ENCODE measurements at places on chromosomes 13 and 19.

DNA sequence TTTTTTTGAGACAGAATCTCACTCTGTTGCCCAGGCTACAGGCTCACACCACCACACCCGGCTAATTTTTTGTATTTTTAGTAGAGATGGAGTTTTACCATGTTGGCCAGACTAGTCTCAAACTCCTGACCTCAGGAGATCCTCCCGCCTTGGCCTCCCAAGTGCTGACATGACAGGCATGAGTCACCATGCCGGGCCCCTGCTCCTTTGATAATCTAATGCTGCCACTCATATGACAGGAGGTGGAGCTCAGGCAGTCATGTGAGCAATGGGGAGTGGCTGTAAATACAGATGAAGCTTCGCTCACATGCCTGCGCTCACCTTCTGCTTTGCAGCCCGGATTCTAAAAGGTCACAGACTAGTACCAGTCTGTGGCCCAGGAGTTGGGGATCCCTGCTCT is 25.1 kb downstream of the ARHGEF18 start:
- DNase-seq: no peak

DNA sequence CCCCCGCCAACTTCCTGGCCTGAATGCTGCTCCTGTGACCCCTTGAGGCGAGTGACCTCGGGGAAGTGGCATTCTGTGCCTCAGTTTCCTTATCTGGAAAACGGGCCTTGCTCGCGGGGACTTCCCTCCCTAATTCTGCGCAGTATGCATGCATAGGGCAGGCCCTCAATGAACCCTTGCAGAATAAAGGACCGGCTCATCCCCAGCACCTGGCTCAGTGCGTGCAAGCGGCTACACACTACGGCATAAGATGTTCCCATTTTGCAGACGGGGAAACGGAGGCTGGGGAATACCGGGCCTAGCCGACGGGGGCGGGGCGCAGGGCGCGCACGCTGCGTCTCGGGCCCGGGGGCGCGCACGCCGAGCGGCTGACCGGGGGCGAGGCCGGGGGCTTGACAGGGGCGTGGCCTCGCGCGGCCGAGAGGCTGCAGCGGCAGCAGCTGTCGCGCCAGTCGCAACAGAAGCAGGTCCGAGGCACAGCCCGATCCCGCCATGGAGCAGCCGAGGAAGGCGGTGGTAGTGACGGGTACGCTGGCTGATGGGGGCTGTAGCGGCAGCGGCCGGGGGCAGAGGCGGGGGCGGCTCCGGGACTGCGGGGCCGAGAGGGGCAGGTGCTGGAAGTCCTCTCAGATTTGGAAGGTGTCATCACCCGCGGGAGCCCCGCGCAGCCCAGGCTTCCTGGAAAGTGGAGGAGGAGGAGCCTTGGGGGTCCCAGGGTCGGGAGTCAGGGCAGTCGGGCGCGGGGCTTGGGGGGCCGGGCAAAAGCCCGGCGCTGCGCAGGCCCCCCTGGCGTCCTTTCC is at the start of gene PGPEP1:
Gene PGPEP1 (plus strand): TSS at position 409 of the 800 bp plus-strand sequence. CDS start 84 bp downstream, at position 493.
- DNase-seq: peak; percentile 66

DNA sequence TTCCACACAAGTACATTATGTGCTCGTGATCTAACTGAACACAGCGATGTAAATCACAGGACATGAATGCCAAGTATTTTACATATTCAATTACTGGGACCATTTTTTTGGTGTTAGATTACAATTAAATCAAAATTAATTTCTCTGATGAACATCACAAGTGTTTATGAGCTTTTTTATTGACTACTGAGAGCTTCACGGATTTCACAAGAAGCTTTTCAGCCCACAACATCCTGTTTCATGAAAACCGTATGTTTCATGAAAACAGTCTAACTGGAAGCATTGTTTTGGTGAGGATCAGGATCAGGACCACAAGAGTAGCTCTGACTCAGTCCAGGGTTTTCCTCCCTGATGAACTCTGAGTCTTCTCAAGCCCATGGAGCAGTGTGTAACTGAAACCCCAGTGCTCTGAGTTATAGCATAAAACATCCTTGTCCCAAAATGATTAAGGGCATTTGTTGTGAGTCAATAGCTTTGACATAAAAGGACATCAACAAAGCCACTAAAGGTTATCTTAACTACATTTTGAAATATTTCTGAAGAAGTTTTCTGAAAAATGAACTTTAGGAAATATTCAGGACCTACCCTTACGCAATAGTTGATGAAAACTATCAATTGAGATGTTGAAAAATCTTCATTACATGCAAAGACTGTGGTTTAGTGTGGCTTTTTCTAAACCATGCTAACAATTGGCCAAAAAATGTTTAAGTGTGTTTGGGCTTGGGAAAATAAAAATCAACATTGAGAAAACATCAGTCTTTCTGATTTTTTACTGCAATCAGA is 49.3 kb downstream of the UFM1 start:
- no peak for DNase-seq

GRCh38 chr19:44668985-44669764 is 2.1 kb upstream of the CEACAM19 start:
- DNase-seq: no peak

DNA sequence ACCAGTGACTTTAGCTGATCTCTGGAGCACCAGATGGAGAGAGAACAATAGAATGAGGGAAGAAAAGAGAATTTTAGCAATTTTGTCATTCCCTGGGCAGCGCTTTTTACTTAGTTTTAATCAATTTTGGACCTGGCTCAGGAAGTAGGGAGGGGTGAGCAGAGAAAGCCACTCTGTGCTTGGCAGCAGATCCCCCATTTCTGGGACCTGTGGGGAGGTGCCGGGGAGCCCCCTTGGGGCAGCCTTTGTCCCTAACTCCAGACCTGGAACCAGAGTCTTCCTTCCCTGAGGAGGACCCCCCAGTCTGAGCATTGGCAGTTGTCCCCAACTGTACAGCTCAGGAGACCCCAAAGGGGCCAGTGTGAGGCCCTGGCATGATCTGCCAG is 10.5 kb downstream of the LYL1 start:
- DNase-seq: no peak

DNA sequence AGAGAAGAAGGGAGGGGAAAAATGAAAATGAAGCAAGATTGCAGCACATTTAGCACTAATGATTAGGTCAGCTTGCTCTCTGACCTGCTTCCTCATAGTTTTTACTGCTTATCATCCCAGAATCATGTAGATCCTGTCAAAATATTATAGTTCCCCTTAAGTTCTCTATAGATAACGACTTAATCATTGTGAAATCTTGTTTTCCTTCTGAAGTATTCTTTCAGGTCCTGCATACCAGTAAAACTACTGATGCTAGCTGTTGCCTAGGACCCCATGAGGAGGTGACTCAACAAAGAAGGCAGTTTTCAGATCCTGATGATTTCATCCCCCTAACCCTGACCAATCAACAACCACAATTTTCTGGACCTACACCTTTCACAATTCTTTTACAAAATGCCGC is 1131.7 kb downstream of the SLITRK5 start:
- no peak for DNase-seq

GRCh38 chr13:74774264-74774663 is 640.1 kb upstream of the KLF12 start:
- no peak for DNase-seq

GRCh38 chr19:42216653-42217519 is 591 bp downstream of the DEDD2 start:
- DNase-seq: no peak

DNA sequence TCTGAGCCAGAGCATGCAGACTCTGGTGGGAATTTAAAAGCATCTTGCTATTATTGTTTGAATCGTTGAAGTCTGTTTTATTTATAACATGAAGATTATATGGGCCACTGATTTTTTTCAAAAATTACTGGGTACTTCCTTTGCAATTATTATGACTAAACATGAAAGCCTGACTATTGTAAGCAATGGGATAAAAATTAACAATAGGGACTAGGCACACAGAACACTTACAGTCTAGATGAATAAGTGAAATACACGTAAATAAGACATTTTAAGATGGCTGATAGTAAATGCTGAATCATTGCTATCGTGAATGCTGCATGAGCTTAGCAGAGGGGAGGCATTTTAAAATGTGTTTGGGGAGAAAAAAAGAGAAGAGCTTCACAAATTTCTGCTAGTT is 81.0 kb upstream of the MAB21L1 start:
- no peak for DNase-seq

DNA sequence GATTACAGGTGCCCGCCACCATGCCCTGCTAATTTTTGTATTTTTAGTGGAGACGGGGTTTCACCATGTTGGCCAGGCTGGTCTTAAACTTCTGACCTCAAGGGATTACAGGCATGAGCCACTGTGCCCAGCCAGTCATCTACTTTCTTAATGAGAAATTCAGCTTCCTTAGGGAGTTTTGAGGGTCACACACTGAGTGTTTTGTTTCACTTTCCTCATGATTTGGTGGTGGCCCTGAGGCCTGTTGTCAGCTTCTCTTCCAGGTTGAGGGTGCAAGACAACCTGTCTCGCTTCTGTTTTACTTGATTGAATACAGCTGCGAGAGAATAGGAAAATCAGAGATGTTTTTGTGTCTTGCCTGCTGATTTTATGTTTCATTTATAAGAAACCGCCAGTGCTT is 9.9 kb downstream of the FRY start:
- DNase-seq: no peak

GRCh38 chr19:54792814-54793213 is 10.6 kb upstream of the KIR2DL4 start:
- DNase-seq: no peak

GRCh38 chr13:32135056-32135390 is 103.4 kb downstream of the FRY start:
- no peak for DNase-seq

GRCh38 chr13:52926971-52927370 is 78.5 kb upstream of the PCDH8 start:
- DNase-seq: no peak

- no peak for DNase-seq
Observed at GRCh38 chr19:45130888-45131615, 29.7 kb downstream of the NKPD1 start.

GRCh38 chr13:113848431-113849260 is 15.2 kb downstream of the GAS6 start:
- DNase-seq: no peak

DNA sequence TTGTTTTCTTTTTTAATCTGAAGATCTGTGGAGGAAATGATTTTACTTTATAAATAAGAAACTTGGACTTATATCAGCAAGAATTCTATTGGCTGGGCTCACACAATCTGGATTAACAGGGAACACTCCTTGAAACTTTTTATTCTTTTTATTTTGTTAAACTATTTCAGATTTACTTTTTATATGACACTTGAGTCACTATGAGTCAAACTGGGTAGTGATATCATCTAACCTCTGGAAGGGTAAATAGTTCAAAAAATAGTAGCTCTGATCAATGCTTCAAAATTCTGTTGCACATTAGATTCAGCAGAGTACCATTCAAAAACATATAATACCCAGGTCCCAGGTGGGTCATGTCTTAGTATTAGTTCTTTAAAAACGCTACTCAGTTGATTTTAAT is 55.1 kb upstream of the NBEA start:
- no peak for DNase-seq

GRCh38 chr13:30892966-30893365 is 13.1 kb upstream of the MEDAG start:
- no peak for DNase-seq

DNA sequence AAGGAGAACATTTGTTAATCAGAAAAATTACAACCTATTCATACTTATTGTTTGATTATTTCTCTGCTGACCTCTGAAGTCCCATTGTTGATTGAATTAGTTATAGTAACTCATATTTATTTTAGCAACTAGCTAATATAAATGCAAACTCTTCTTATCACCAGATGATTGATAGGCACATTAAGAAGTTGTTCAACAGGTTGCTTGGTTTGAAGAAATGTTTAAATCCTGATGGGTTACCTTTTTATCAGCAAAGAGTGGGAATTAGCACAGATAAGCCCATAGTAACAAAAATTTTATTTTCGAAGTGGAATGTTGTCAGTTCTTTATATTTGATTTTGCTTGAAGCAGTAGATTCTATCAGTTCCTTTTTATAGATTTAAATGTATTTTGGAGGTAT is 44.4 kb downstream of the KLF5 start:
- DNase-seq: no peak

DNA sequence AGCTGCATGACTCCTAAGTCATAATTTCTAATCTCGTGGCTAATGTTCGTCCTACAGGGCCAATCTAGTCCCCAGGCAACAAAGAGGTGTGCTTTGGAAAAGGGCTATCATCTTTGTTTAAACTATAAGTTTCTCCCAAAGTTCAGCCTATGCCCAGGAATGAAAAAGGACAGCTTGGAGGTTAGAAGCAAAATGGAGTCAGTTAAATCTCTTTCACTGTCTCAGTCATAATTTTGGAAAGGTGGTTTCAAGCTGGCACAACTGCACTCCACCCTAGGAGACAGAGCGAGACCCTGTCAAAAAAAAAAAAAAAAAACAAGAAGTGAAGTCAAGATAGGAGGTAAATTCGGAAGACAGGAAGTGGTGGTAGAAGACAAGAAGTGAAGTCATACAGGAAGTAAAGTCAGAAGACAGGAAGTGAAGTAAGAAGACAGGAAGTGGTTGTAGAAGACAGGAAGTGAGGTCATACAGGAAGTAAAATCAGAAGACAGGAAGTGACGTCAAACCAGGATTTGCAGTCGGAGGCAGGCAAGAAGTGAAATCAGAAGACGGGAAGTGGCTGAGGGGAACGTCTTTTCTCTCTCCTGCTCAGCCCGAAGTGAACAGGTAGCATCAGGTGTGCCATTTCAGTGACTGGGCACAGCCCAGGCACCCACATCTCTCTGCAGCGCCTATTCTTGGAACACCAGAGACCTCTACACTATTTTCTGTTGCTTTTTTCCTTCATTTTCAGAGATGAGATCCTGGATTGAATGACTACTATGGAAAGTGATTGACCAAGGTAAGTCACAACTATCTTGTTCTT is 32.2 kb downstream of the GP6 start:
- peak; percentile 7 for DNase-seq

GRCh38 chr19:3387645-3388589 is 21.5 kb downstream of the NFIC start:
- no peak for DNase-seq

DNA sequence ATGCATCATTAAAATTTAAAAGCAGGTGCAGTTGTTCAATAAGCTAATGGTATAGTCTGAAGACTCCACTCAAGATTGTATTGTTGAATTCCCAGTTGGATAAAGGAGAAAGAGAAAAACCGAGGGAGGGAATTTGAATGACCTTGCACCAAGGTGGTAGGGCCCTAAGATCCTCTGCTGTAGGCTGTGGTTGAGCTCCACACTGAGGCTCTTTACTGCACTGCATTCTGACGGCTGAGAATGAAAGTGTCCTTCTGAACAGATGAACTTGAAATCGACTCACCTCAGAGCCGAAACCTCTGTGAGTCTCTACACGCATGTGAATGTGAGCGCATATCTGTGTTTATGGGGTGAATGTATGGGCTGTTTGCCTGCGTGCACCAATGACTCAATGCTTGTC is 388.9 kb upstream of the DACH1 start:
- no peak for DNase-seq

All from stimulated activated CD4-positive, alpha-beta T cell treated with anti-CD3 and anti-CD28 coated beads, Interleukin-2, amount 100 ng/mL, for 48 hours (primary cell).